ENCODE measurements at places on chromosomes 13 and 19.

GRCh38 chr19:33363476-33363875 lies 10.0 kb upstream of the CEBPG start:
- DNase-seq, result no peak

GRCh38 chr13:98295371-98295770 lies 118.3 kb upstream of the RNF113B start:
- no peak for DNase-seq

GRCh38 chr19:3477951-3478350 lies 2.4 kb downstream of the SMIM24 start:
- no peak for DNase-seq

DNA sequence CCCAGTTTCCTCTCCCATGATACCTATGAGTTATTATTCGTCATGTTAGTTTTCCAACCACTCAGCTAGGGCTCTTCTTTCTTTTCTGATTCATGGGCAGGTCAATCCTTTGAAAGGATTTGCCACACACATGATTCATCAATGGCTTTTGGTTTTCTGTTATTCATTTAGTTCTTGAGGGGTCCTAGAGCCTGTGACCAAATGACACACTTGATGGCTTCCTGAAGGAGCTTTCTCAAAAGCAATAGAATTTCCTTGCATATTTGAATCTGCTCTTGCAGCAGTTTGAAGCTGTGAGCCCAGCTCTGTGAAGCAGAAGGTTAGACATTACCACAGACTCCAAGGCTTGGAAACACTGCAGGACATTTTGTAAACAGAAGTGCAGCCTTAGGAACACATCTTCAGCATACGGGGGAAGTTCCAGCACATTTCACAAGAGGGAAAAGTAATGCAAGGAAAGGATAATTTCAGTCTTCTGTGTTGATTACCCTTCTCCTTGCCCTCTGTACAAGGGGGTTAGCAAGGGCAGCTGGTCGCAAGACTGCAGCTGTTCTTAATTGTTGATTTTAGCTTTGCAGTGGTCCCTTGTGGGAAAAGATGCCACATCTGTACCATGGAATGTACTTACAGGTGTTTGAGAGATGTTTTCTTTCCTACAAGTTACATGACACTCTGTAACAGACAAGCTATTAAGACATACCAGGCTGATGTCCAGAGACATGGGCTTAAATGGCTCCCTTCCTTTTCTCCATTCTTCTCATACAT lies 338.6 kb downstream of the KCNRG start:
- DNase-seq, result no peak

DNA sequence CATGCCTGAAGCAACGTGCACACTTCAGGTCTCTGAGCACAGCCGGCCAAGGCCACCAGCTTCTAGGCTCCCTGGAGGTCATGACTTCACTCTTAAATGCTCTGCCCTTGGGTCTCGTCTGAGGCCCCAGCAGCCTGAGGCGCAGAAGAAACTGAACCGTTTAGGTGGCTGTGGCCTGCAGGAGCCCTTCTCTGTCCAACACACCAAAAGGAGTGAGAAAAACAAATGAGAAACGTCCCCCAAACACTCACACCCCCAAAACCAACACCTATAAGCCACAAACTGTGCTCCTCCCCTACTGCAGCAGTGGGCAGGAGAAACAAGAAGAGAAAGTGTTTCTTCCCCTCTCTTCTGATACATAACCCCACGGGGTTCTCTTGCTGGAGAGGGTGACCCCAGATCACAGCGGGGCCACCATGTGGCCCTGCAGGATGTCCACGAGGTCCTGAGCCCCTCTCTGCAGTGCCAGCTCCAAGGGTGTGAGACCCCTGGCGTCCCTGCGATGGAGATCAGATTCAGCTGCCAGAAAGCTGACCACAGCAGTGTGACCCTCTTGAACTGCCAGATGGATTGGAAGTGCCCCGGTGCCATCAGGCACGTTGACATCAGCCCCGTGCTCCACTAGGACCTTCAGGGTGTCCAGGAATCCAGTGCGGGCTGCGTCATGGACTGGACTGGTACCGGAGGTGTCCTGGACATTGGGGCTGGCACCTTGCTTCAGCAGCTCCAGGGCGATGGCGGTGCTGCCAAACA lies 1.0 kb upstream of the KRI1 start:
- no peak for DNase-seq

- no peak for DNase-seq
Observed at GRCh38 chr13:26824581-26824980, 64.0 kb upstream of the GPR12 start.

DNA sequence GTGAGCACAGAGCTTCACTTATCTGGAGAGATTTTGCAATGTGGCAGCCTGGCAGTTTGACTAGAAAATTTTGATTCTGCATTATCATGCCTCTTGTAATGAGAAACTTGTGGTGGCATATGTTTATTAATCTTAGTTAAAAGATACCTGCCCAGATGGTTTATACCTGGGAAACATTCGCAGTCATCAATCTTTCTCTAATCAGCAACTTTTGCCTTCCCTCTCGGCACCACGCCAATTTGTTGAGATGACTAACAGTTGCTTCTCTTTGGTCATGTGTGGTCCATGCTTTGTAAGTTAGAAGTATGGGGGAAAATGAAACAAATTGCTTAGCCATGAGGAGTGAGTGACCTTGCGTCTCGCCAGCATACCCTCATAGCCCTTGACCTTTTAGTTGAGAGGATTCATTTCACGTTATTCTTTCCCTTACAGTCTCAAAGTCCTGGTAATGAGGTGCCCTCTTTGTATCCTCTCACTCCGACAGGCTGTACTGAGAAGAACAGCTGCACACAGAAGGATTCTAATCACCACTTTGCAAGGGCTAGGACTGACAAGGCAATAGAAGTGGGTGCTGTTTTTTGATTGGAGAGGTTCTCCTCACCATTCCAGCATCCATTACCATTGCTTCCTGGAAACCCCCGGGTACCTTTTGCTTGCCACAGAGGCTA lies 201.4 kb downstream of the OXGR1 start:
- no peak for DNase-seq

- peak; percentile 98 for DNase-seq
Observed at GRCh38 chr13:30743319-30744055, 8.1 kb downstream of the ALOX5AP start.

- no peak for DNase-seq
Observed at GRCh38 chr13:110559429-110559943, 2.0 kb downstream of the RAB20 start.

- DNase-seq, result no peak
Observed at GRCh38 chr13:102472650-102473049, 70.8 kb upstream of the FGF14 start.

- DNase-seq, result no peak
Observed at GRCh38 chr13:33033051-33033812, 17.0 kb downstream of the KL start.

DNA sequence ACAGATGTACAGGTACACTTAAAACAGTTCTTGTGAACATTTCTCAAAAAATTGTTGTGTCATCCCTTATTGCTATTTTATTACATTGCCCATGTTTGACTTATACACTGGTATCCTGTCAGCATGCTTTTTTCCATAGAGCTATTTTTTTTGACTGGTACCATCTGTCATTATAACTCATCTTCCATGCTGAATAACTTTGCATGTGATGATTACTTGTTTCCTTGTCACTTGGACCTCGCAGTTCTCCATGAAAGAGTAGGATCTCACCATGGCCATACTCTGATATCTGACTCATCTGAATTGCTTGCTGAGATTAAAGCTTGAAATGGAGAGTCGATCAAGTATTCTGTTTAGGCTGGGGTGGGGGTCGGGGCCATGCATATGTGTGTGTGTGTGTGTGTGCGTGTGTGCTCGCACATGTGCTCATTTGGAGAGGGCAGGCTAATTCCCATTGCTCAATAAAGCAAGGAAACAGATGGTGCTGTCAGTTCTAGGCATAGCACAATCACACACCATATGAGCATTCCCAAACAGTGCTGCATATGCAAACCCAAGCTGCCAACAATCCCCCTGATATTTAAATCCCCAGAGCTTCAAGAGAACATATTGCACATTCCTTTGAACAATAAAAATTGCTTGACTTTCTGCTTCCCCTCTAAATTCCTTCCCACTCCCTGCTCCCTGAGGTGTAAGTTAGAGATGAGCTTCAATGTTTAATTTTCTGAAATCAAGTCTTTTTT lies 62.9 kb downstream of the NHLRC3 start:
- DNase-seq, result no peak

GRCh38 chr13:95122063-95122462 lies 179.2 kb downstream of the ABCC4 start:
- no peak for DNase-seq

DNA sequence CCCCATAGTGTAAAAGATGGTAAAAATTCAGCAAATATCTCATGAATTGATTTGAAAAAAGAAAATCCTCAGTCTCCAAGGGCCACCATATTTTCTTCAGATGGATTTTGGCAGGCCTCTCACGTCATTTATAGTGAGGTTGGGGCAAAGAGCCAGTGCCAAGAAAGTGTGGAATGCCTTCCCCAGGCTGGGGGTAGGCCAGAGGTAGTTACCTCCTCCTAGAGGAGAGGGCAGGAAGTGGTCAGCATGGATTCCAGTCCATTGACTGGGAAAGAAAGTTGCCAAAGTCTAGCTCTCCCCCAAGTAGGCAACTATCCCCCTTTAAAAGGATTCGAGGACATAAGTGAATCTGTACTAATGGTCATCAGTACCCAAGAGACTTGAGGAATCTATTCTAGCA lies 68.4 kb upstream of the KCTD4 start:
- DNase-seq, result no peak

- no peak for DNase-seq
Observed at GRCh38 chr13:40181203-40181845, 485.1 kb downstream of the FOXO1 start.

DNA sequence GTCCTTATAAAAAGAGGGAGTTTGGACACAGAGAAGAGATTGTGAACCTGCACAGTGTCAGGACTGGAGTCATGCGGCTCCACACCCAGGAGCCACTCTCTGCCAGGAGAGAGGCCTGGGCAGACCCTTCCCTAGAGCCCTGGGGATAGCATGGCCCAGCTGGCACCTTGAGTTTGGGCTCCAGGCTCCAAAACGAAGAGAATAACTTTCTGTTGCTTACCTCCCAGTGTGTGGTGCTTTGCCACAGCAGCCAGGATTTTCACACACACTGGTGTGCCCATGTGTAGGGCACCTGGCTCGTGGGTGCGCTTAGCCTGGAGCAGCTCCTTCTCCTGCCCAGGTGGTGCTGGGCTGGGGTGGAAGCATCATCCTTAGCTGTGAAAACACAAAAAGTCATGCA lies 344.3 kb downstream of the TEX29 start:
- DNase-seq, result no peak

DNA sequence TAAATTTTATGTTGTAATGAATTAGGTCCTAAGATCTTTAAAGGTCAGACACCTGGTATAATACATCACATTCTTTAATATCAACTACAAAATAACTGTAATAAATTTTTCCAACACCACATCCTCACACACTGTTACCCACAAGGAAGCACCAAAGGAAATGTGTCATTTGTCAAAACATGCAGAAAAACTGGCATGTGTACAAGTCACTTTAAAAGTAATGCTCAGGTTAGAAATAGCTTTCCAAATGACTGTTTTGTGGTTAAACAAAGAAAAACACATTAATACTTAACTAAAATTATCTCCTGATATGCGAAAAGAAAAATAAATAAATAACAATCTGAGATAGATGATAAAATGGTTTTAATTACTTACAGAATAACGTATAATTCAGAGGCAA lies 74.7 kb downstream of the MZT1 start:
- DNase-seq, result no peak

- DNase-seq, result no peak
Observed at GRCh38 chr13:91214031-91214430, 133.5 kb upstream of the MIR17HG start.

GRCh38 chr13:21511849-21512248 lies 52.7 kb upstream of the ZDHHC20 start:
- DNase-seq, result peak; percentile 50

- DNase-seq, result no peak
Observed at GRCh38 chr13:48505012-48505411, 27.9 kb downstream of the RCBTB2 start.

DNA sequence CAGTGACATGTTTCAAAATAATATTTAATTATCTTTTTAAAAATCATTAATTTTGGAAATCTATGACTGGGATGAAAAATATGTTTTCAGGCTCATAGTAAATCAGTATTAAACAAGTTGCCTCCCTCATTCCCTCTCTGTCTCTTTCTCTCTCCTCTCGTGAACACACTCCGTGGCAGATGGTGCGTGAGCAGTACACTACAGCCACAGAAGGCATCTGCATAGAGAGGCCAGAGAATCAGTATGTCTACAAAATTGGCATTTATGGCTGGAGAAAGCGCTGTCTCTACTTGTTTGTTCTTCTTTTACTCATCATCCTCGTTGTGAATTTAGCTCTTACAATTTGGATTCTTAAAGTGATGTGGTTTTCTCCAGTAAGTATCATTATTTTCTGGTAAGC lies 22.7 kb downstream of the SGCG start:
- no peak for DNase-seq

DNA sequence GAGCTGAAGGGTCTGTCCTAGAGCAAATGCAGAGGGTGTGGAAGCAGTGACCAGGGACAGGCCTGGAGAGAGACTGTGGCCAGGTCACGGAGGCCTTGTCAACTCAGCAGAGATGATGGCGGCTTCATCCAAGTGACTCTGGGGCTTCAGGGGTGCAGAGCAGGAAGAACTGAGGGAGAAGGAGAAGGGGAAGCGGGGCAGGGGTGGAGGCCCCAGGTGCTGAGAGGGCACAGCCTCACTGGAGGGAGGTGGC lies 299.1 kb downstream of the ZNF536 start:
- no peak for DNase-seq

GRCh38 chr19:6020166-6020882 lies 42.4 kb upstream of the RANBP3 start:
- DNase-seq, result no peak

DNA sequence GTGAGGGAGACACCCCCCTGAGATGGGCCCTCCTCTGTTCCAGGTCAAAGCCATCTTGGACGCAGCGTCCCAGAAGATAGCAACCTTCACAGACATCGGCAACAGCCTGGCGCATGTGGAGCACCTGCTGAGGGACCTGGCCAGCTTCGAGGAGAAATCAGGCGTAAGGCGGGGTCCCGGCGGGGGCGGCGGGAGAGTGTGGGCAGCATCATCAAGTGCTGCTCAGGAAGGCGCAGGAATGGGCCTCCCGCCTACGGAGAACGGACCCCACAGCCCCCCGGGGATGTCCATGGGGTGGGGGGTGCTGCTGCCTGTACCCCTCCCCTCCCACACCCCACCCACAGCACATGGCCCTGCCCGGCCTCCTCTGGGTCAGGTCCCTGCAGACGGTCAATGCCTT lies 31.2 kb upstream of the F7 start:
- DNase-seq, result no peak

GRCh38 chr13:101272886-101273285 lies 143.4 kb downstream of the NALCN start:
- DNase-seq, result no peak

All from fibroblast of skin of left biceps (primary cell).